NCI-H1930 (cell line): ENCODE measurements at places on chromosomes 5 and 9.

DNA sequence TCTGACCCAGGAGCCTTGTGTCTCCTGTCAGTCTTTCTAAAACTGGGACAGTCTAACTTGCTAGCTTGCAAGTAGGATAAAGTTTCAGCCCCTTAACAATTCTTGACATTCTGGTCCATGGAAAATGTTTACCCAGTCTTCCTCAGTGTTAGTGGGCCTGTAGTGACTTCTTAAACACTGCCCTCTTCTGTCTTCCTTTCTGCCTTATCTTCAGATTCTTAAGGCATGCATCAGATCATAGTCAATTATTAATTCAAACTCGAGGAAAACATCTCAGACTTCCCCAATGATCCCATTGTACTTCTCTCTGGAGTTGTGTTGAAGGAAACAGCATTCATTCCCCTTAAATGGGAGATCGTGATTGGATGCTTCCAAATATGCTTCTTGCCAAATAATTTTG lies 1199.8 kb downstream of the DTWD2 start:
- DNase-seq, result no peak

DNA sequence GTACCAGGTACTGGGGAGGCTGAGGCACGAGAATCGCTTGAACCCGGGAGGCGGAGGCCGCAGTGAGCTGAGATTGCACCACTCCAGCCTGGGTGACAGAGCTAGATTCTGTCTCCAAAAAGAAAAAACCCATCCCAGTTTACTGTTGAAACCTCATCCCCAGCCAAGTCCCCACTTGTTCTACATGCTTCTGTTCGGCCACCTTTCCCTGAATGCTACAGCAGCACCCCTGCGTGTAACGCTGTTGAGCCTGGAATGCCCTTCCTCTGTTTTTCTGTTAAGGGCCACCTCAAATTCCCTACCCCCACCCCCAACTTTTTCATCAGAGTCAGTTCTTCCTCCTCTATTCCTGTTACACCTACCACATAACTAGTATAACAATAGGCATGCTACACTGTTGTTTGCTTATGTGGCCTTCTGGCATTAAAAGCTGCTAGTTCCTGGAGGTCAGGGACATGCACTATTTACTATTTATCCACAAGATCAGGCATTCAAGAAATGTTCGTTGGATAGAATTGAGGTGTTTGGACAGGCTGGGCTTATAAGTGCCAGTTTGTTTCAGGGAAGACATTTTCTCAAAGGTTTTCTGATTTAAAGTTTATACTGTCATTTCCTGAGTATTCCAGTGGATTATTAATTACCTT lies 47.1 kb upstream of the C5orf47 start:
- no peak for DNase-seq

- DNase-seq, result no peak
Observed at GRCh38 chr5:72122602-72123001, 15.3 kb downstream of the MAP1B start.

GRCh38 chr9:120353506-120353905 lies 226.5 kb downstream of the CDK5RAP2 start:
- DNase-seq, result no peak

DNA sequence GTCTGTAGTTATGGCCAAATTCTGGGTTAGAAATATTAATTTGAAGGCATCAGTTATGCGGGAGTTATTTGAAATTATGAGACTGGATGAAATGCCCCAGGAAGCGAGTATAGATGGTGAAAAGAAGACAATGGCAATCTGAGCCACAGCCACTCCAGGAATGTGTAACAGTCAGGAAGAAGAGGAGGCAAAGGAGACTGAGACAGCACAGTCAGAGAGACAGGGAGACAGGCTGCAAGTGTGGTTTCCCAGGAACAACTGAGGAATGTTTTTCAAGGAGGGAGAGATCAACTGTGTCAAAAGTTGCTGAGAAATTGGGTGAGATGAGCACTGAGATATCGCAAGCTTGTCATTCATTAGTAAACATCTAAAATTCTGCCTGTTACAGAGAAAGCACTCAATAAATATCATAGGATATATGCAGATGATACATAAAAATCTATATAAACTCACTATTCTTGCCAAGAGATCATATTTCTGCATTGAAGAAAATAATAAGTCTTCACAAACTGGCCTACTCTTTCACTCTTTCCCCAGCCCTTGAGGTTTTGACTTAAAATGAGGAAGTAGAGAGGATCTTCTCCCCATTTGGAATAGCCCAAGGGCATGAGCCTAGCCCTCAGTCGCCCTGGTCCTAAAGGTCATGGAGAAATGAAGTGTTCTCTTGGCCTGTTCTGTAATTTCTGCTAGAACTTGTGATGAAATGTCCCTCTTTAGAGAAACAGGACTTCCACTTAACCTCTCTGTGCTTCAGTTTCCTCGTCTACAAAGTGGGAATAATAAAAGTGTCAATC lies 48.5 kb upstream of the RLN1 start:
- DNase-seq, result no peak

DNA sequence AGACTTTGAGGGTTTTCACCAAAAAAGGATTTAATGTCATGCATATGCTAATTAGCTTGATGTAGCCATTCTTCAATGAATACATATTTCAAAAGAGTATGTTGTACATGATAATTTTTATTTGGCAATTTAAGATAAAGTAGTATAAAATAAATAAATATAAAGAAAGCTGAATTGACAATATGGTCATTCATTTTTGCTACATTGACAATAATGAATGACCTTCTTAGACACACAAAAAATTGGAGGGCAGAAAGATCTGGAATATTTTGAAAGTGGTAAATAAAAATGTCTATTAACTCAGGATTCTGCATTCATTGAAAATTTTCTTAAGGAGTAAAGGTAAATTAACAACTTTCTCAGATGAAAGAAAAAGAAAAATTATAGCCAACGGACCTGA lies 324.8 kb upstream of the FTMT start:
- no peak for DNase-seq

DNA sequence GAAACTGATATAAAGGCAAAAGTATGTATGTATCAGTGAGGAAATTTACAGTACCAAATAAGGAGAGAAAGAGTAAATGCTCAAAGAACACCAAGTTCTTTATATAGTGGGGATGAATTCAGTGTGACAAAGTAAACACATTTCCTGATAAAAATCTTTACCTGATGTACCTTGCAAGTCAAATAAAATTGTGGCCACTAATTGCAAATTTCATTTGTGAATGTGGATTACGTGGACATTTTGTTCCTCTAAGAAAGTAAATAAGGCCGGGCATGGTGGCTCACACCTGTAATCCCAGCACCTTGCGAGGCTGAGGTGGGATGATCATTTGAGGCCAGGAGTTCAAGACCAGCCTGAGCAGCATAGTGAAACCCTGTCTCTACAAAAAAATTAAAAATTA lies 25.7 kb downstream of the CEP120 start:
- DNase-seq, result no peak

- no peak for DNase-seq
Observed at GRCh38 chr5:30764704-30765103, 428.8 kb upstream of the CDH6 start.

- no peak for DNase-seq
Observed at GRCh38 chr9:130998597-130999244, 10.3 kb upstream of the LAMC3 start.

- no peak for DNase-seq
Observed at GRCh38 chr9:6351737-6352136, 23.6 kb downstream of the TPD52L3 start.

DNA sequence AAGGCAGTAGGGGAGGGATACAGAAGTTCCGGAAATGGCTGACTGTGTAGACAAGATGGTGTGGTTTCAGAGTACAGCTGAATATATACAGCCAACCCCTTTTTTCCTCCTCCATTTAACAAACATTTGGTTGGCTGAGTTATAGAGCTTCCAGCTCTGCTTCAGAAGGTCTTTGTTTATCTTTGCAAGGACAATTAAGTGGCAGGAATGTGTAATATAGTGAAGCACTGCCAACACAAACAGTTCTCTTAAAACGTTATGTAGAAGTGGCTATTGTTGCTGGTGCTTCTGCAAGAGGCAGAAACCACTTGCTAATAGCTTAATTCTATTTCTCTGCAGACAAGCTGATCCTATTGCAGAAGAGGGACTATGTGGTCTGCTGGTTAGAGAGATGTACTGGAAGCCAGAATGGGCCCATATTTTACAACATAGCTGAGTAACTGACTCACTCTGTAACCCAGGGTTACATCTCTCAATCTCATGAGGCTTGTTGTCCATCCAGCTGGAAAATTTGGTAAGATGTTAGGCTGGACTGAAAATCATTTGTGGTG lies 62.7 kb upstream of the OSMR start:
- DNase-seq, result no peak

DNA sequence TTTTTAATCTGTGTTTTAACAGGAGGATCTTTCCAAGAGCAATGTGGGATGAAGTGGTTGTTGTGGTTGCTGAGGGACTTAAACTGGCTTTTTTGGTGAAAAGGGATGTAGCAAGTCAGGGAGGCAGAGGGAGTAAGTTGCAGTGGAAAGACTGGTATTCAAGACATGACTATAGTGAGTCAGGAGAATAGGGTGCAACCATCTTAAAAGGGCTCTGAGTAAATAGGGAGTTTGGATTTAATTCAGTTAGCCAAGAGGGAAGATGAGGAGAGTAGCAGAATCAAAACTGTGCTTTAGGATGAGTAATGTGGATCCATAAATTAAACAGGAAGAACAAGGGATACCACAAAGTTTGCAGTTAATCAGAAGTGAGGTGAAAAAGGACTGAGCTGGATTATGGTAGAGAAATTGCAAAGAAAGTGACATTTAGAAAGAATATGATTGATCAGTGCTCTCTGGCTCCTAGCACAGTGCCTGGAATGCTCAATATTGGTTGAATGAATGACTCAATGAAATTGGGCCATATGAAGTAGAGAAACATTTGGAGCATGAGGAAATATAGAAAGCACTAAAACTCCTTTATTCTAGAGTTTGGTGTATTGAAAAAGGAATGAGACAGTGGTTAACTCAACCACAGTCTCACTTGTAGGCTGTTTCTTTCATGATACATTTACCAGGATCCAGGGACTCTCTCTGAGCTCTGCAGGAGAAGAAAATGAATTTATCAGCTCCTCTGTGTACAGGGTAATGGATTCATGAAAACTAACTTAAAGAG lies 5.1 kb downstream of the POLR3G start:
- DNase-seq, result no peak

- DNase-seq, result no peak
Observed at GRCh38 chr5:138964647-138965201, 89.6 kb upstream of the LRRTM2 start.

GRCh38 chr9:34400275-34400674 lies 23.6 kb upstream of the MYORG start:
- no peak for DNase-seq

- no peak for DNase-seq
Observed at GRCh38 chr5:89908876-89909275, 500.7 kb downstream of the CETN3 start.

- DNase-seq, result no peak
Observed at GRCh38 chr9:18969128-18969527, 63.9 kb downstream of the SAXO1 start.

GRCh38 chr5:5602554-5602953 lies 180.1 kb downstream of the ICE1 start:
- DNase-seq, result no peak

DNA sequence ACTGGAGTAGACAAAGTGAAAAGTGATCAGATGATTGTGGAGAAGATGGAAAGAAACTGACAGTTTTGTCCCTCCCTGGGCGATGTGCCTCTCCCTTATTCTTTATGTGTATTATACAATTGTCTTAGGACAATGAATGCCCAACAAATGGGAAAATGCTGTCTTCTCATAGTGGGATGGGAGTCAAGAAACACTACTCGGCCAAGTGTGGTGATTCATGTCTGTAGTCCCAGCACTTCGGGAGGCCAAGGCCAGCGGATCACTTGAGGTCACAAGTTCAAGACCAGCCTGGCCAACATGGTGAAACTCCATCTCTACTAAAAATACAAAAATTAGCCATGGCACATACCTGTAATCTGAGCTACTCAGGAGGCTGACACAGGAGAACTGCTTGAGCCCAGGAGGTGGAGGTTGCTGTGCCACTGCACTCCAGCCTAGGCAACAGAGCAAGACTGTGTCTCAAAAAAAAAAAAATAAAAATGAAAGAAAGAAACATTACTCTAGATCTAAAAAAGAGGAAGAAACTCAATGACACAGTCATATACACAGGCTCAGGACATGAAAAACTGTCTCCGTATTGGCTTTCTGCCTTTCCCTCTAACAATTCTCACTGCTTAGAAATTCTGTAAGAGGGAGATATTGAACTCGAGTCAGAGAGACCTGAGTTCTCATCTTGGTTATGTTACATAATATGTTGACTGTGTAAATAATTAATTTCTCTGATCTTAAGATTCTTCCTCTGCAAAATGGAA lies 67.9 kb upstream of the TARS1 start:
- DNase-seq, result no peak

GRCh38 chr5:127136908-127137307 lies 63.6 kb upstream of the C5orf63 start:
- DNase-seq, result no peak

DNA sequence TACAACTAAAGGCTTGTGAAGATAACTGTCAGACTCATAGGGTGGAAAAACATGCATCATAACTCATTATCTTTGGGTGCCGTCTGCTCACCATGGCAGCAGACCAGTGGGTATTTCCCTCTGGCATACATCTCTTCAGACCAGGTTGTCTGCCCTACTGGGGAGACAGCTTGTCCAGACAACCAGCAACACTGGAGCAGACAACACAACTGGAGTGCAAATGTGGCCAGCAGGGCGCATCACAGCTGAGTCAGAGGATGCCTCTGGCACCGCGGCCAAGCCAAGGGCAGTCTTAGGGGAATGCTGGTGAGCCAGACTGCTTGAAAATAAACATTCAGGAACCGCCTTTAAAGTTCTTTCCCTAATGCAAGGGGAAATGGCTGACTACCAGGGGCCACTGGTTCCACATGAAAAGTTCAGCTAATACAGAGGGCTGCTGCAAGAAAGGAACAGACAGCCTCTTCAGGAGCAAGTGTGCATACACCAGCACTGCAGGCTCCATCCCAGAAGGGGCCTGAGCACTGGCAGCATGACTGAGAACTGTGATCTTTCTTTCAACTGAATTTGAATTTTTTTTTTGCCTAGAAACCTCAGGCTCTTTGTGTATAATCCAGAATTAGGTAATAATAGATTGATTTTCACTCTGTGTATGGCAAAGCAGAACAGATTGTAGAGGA lies 77.3 kb downstream of the MAMDC2 start:
- DNase-seq, result no peak

- DNase-seq, result no peak
Observed at GRCh38 chr9:115211413-115212124, 93.6 kb upstream of the TNC start.

- no peak for DNase-seq
Observed at GRCh38 chr5:111932199-111932598, 175.2 kb upstream of the NREP start.
